ENCODE measurements at places on chromosomes 12 and 14.

- no peak for DNase-seq
These were observed 6.3 kb upstream of the TMPO start for GRCh38 chr12:98509063-98509462.

- DNase-seq: no peak
These were observed 54.3 kb upstream of the STRN3 start for GRCh38 chr14:31080484-31080883.

GRCh38 chr14:102668291-102668873 is 75.9 kb downstream of the RCOR1 start:
- no peak for DNase-seq

DNA sequence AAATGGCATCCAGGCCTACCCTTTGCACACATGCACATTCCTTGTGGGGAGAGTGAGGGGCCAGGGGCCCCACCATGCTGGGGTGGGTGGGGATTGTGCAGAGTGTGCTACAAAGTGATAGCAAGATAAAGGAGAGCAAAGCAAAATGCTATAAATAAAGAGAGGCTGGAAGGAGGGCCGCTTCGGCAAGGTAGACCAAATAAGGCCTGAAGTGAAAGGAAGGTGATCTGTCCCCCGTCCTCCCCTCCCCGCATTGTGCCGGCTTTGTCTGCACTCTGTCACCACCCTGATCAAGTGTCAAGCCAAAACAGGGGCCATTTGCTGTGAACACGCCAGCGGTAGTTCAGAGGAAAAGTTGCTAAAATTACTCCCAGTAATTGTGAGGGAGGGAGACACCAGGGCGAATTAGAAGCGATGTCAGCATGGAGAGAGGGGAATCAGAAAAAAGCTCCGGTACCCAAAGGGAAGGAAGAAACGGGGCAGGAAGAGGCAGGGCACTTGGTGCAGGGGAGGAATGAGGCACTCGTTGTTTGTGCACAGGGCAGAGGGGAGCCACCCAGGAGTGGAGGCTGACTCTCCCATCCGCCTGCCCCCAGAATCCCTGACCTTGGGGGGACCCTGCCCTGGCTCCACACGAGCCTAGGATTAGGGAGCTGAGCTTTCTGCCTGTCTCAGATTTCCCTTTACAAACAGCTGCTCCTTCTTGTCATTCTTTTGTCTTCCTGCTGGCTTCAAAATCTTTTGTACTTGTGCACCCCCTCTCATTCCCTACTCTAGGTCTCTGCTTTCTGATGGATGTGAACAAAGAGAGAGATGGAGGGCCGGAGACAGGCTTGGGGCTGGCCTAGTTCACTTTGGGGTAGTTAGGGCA is 2.9 kb upstream of the MYH7 start:
- no peak for DNase-seq

- no peak for DNase-seq
These were observed 130.9 kb downstream of the NDUFA12 start for GRCh38 chr12:94872671-94872970.

DNA sequence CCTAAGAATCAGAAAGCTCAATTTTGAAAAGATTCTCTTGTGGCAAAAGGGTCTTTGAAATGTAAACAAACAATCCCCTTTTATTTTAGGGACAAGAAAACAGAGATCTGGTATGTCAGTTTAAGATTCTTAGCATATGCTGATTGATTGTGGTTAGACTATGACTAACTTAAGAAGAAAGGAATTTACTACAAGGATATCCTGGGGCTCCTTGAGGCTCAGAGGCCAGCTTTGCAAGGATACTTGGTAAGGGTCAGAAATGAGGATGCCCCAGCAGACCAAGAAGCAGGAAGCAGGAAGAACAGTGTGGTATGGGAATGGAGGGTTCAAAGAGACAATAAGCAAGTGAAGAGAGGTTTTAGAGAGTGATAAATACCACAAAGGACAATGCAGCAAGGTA is 474.6 kb downstream of the ETNK1 start:
- DNase-seq: no peak
